ENCODE measurements at places on chromosomes 16 and 17.

GRCh38 chr16:56145369-56145768 lies 45.9 kb upstream of the GNAO1 start:
- no peak for DNase-seq

DNA sequence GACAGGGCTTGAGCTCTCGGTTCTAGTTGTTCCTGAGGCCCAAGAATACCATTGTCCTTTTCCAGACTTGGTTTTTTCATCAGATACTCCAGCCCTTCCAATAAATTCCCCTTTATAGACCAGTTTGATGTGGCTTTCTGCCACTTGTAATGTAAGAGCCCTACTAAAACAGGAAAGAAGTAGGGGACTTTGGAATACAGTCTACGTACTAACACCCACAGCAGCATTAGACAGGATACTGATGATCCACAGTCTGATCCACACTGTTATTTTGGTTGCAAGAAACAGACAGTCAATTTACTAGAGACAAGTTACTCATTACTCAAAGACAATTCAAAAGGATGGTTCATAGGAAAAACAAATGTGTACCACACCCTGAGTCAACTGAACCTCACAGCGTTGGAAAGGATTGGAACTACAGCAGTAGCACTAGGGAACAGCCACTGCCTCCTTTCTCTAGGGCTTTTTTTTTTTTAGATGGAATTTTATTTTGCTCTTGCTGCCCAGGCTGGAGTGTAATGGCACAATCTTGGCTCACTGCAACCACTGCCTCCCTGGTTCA lies 45.9 kb upstream of the MED13 start:
- no peak for DNase-seq

- DNase-seq = no peak
These were observed 44.9 kb downstream of the ABCA5 start for GRCh38 chr17:69282002-69282401.

GRCh38 chr16:52548261-52549010 lies 1.5 kb upstream of the TOX3 start:
- DNase-seq = no peak

- no peak for DNase-seq
These were observed 156.7 kb downstream of the HAPSTR1 start for GRCh38 chr16:9248162-9248561.

GRCh38 chr16:19228575-19228974 lies 57.0 kb upstream of the CLEC19A start:
- no peak for DNase-seq

- no peak for DNase-seq
These were observed 16.3 kb downstream of the COQ7 start for GRCh38 chr16:19083670-19084069.

- no peak for DNase-seq
These were observed 23.7 kb downstream of the NUDT7 start for GRCh38 chr16:77745972-77746371.

Measured in foreskin melanocyte (primary cell).